ENCODE measurements at places on chromosomes 3 and 15.

- no peak for DNase-seq
These were observed 160.7 kb downstream of the BBX start for GRCh38 chr3:107683447-107683846.

DNA sequence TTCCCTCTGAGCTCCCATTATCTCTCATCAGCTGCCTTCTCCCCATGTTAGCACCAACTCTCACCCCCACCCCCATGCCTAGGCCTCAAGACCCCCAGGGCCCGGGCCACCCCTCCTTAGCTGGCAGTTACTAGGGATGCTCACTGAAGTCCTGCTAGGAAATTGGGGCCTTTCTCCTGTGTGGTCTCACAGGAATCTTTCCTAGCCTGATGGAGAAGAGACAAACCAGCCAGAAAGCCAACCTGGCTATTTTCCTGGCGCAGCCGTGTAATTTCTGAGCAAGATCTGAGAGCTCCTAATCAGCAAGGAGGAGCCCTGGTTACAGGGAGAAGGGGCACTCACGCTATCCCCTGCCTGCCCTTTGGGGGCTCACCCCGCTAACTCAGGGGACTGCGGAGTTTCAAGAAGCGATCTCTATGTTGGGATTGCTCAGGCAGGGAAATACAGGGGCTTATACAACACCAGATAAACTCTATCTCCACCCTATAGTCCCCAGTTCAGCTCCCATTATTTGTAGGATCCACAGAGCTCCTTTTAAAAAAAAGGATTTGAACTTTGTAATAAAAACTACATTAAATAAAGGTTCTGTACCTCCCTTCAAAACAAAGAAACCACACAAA lies 25.2 kb downstream of the NR2F2 start:
- no peak for DNase-seq

GRCh38 chr15:92893200-92893599 lies 6.9 kb upstream of the CHD2 start:
- DNase-seq, result no peak

- DNase-seq, result no peak
These were observed 198.4 kb downstream of the WNT5A start for GRCh38 chr3:55288657-55289056.

- no peak for DNase-seq
These were observed 262.0 kb downstream of the TUSC7 start for GRCh38 chr3:116971531-116971930.

GRCh38 chr3:126680667-126681055 lies 23.4 kb upstream of the CHCHD6 start:
- no peak for DNase-seq

- no peak for DNase-seq
These were observed 107.4 kb upstream of the ACP3 start for GRCh38 chr3:132209855-132210254.

- no peak for DNase-seq
These were observed 140.1 kb upstream of the IL12A start for GRCh38 chr3:159848348-159849118.

DNA sequence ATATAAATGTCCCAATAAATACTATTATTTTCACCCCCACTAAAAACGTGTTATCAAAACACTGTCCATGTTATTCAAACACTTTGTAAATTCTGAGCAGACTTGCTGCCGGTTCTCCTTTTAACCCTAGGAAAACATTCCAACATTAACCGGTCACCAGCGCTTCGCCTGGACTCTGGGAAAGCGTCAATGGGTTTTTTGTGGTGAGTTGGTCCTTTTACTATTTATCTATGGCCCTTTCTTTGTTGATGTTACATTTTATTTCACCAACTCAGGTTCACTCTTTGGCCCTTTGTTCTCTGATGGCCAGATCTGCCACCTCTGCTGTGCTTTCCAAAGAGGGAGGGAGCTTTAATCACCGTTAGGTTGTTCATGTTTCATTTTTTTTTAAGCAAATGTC lies 4.1 kb upstream of the EOMES start:
- DNase-seq, result peak; percentile 63

- no peak for DNase-seq
These were observed 109.0 kb downstream of the CDIN1 start for GRCh38 chr15:36688310-36689011.

DNA sequence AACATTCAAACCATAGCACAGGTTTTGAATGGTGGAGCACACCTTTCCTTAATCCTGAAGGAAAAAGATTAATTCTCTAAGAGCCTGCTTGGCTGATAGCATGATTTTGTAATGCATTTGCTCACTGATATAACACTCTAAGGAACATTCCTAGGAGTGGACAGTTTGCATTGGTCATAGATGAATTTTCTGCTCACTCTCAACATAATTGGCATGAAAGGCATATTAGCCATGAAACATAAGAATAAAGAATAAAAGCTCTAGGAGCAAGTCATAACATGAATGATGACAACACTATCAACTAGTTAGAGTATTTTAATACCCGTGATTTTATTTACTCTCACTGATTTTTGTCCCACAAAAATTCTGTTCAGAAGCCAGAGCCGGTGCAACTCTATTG lies 34.3 kb upstream of the LRTM1 start:
- no peak for DNase-seq

- no peak for DNase-seq
These were observed 15.8 kb upstream of the CASR start for GRCh38 chr3:122167630-122168029.

DNA sequence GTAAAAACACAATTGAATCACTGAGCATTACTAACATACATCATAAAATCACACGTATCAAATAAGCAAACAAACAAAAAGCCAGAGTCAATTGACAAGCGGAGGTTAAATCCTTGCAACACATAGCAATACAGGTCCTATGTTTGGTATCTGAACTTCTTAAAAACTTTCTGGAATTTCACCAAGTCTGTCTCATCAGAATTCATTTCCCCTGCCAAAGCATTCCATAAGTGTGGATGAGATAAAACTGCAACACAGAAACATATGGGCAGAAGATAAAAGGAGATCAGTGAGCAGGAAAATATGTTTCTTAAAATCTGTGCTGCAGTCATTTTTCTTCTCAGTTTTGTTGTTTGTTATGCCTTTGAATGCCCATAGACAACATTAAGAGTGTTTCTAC lies 1155.5 kb downstream of the TBL1XR1 start:
- DNase-seq, result no peak

GRCh38 chr3:69409831-69410230 lies 23.9 kb upstream of the FRMD4B start:
- DNase-seq, result no peak

DNA sequence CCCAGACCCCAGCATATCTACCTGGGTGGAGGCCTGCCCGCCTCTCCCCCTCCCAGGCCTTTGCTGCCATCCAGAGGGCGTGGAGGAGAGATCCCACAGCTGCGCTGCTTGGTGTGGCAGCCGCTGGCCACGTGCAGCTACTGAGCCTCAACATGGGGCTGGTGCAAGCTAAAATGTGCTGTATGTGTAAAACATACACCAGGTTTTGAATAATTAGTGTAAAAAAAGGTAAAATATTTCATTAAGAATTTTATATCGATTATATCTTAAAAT lies 95.8 kb downstream of the SEC22A start:
- DNase-seq, result no peak

- no peak for DNase-seq
These were observed 71.7 kb upstream of the VGLL3 start for GRCh38 chr3:87062685-87063084.

DNA sequence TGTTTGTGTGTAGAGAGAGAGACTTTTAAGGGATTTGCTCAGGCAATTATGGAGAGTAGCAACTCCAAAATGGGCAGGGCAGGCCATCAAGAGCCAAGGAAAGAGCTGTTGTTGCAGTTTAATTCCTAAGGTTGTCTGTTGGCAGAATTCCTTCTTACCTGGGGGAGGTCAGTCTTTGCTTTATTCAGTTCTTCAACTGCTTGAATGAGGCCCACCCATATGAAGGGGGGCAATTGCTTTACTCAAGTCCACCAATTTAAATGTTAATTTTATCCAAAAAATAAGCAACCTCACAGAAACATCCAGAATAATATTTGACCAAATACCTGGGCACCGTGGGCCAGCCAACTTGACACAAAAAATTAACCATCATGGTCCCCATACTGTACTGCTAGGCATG lies 137.7 kb upstream of the KLHL25 start:
- no peak for DNase-seq

DNA sequence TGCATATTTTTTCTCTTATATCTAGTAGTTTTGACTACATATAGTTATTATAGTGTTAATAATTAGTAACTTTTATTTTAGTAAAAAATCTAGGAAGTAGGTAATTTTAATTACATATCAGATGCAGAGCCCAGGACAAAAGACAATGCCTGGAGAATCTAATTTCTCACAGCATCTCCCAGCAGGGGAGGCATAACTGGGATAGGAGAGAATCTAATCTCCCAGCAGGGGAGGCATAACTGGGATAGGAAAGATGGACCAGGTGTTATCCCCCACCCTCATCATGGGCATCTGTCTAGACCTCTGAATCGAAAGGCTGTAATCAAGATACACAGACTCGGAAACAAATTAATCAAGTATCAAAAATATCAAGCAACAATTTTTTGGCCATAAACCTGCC lies 58.2 kb downstream of the OSTN start:
- DNase-seq, result no peak

GRCh38 chr3:121748680-121749275 lies 763 bp downstream of the GOLGB1 start:
- peak; percentile 19 for DNase-seq

- no peak for DNase-seq
These were observed 54.8 kb downstream of the MAGEF1 start for GRCh38 chr3:184656829-184657681.

- DNase-seq, result no peak
These were observed 19.4 kb upstream of the PRR20G start for GRCh38 chr3:127307112-127307835.

Data from COLO829 (cell line).